ENCODE measurements at places on chromosomes 4 and X. TPM values are rescaled to one million over a fixed set of nuclear protein-coding genes. Genes with fewer than 3 reads are reported as not detected.

DNA sequence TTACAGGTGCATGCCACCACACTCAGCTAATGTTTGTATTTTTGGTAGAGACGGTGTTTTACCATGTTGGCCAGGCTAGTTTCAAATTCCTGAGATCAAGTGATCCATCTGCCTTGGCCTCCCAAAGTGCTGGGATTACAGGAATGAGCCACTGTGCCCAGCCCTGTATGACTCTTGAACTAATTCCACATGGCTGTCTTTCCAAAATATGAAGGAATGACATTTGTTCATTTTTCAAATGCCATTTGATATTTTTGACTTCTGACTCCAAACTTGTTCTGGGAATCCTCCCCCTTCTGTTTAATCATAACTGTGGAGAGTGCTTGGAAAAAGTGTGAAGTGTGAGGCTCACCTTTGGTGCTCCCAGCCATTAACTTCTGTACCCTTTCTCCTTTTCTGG is 119.2 kb downstream of the NHS start:
- no peak for DNase-seq

Gene RAPGEF2
- 32.1 TPM for total RNA-seq

DNA sequence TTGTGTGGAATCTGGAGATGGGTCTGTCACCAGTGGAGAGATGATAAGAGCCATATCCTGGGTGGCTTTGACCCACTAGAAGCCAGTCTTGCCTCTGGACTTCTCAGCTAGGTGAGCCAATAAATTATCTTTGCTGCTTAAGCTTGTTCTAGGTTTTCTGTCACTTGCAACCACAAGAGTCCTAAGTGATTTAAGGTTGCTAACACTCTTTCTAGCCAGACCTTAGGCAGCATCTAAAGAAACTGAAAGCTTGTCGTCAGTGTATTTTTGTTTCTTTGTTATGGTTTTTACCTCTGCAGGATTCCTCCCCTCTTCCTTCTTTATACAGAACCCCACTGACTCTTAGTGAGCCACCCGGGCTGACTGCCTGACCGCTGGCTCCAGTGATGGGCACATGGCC is 37.1 kb upstream of the STIM2 start:
- DNase-seq: no peak

DNA sequence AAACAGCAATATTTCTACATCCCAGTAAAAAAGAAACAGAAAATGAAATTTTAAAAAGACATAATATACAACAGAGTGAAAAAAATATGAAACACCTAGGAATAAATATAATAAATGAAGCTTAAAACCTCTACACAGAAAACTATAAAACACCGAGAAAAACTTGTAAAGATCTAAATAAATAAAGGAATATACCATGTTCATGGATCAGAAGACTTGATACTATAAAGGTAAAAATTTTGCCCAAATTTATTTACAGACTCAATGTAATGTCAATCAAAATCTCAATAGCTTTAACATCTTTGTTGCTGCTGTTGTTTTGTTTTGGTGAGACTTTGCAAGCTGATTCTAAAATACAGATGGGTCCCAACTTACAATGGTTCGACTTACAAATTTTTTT is 5.7 kb downstream of the TBC1D9 start:
- DNase-seq: no peak

Gene ZNF711
- 0.37 TPM for total RNA-seq

- DNase-seq: no peak
Measured at GRCh38 chrX:32868524-32868895, 342.8 kb downstream of the DMD start.

Gene IRF2
- 16.9 TPM for total RNA-seq

DNA sequence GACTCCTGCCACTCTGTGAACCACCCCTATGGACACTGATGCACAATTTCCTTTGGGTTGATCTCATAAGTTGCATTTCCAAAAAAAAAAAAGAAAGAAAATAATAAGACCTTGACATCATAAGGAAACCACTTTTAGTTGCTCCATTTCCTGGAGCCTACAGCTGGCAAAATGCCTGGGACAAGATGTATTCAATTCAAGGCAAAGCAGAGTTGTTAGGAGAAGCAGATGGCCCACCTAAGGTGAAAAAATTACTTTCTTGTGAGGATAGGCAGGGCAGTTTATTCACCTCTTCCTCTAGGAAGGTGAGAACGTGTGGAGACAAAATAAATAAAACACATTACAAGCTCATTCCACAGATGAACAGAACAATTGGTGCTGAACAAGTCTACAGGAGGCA is 14.1 kb upstream of the SCRG1 start:
- no peak for DNase-seq
